GF-D8 (cell line): ENCODE measurements at places on chromosomes 5 and 9.

GRCh38 chr9:126664900-126665643, 51.3 kb downstream of the LMX1B start:
- DNase-seq: no peak

DNA sequence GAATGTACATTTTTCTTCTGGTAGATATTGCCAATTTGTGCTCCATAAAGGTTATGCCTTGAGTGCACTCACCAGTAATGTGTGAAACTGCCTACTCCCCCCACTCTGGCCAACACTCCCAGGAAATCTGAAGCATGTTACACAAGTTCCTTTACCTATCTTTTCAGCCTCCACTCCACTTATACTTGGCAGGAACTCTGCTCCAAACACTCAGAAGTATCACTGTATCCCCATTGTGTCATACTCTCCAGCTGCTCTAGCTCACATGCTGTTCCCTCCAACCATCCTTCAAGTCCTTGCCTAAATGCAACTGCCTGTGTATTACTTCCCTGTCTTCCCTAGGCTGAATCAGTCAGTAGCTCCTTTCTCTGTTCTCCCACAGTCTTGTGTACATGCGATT, 28.3 kb downstream of the POU4F3 start:
- DNase-seq: no peak

GRCh38 chr5:148014276-148014675, 49.5 kb upstream of the SPINK5 start:
- no peak for DNase-seq

GRCh38 chr9:126682113-126682810, 68.5 kb downstream of the LMX1B start:
- no peak for DNase-seq

DNA sequence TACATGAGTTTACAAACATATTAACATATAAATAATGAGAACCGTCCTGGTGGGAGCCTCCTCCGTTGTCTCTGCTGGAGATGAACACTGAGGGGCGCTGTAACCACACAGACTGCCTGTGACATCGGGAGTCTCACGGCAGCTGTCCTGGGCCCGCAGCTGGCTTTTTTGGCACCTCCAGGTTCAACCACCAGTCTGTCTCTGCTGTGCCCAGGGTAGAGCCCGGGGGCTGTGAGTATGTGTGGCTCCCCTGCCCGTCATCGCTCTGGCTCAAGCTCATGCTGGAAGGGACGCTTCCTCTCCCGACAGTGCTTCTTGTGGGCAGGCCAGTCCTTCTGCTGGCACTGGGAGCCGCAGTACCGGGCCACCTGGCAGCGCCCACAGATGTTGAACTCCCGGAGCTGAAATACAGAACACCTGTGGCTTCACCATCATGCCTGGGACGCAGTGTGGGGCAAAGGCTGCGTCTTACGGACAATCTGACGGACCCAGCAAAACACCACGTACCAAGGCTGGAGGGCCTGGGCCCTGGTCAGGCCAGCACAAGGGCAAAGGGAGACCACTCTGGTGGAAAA, 3.6 kb upstream of the DPH7 start:
- no peak for DNase-seq
